ENCODE measurements at places on chromosomes 2 and 18.

- DNase-seq: no peak
These were observed 89.0 kb downstream of the ZNF532 start for GRCh38 chr18:58953627-58954026.

DNA sequence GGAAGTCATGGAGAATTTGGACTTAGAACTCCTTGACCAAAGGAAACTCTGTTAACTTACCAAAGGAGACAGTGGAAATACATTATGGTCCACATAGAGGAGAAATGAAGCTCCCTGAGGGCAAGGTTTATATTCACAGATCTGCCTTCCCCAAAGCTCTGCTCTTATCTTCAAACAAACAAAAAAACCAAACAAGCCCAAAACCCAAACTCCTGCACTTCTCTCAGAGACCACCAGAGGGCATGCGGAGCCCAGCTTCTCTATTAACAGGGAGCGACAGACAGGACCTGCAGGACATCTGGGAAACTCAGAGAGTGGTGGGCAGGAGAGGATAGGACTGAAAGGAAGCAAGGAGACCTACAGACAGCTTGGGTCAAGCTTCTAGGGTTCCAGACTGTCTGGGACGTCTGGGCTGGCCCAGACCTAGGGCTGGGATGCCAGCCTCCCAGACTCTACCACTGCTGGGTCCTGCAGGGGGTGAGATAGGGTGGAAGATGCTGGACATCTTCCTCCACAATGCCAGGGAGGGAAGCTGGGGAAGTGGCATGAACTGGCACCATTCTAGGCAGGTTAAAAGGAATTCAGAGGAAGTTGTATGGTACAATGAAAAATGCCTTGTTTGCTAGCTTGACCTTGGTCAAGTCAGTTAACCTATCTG, 4.0 kb upstream of the WNT10A start:
- DNase-seq: peak; percentile 42

- peak; percentile 38 for DNase-seq
These were observed 190.8 kb downstream of the TMEM247 start for GRCh38 chr2:46669996-46670793.

DNA sequence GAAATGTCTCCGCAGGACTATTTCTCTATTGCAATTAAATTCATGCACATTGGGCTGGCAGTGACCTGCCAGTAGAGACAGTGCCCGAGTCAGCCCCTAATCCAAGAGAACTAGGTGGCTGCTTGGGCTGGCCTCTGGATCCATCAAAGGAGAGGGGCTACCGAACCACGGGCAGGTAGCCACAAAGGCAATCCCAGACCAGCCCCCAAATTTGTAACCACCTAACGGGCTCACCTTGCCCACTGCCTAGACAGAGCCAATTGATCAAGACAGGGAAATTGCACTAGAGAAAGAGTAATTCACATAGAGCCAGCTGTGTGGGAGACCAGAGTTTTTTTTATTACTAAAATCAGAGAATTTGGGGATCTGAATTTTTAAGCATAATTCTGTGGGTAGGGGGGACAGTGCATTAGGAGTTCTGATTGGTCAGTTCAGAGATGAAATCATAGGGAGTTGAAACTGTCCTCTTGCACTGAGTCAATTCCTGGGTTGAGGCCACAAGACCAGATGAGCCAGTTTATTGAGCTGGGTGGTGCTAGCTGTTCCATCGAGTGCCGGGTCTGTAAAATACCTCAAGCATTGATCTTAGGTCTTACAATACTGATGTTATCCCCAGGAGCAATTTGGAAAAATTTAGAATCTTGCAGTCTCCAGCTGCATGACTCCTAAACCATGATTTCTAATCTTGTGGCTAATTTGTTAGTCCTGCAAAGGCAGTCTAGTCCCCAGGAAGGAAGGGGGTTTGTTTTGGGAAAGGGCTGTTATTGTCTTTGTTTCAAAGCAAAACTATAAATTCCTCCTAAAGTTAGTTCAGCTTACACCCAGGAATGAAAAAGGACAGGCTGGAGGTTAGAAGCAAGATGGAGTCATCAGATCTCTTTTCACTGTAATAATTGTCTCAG, 260.4 kb upstream of the SP5 start:
- no peak for DNase-seq

GRCh38 chr2:149329489-149330126, 779 bp upstream of the LYPD6 start:
- DNase-seq: peak; percentile 51

DNA sequence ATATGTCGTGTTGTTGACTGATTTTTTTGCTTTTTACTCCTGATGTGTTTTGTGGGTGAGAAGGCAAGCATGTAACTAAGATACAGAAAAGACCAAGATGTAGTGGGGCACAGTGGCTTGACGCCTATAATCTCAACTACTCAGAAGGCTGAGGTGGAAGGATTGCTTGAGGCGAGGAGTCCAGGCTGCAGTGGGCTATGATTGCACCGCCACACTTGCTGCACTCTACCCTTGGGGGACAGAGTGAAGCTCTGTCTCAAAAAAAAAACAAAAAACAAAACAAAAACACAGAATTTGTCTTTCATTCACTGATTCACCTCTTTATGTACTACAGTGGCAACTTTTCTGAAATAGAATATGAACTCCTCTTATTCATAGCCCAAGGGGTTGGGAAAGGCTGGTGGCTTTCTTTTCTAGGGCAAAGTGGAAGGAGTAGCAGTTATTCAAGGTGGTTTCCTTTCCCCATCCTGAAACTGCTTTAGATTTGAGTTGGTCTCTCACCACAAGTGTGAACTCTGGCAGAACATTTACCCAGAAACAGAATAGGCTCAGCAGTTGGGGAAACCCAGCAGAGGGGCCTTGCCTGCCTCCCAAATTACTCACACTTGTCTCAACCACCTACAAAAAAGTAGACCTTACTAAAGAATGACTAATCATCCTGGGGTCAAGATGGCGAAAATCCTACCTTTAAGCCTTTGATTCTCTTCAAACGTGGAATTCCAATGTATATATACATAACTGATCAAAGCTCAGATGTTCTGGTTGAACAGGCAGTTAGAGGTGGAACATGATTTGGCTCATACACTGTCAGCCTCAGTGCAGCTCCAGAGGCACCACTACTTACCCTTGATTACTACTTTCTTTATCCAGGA, 6.5 kb downstream of the TANK start:
- no peak for DNase-seq

GRCh38 chr18:49784427-49785185, 28.7 kb downstream of the ACAA2 start:
- DNase-seq: no peak

DNA sequence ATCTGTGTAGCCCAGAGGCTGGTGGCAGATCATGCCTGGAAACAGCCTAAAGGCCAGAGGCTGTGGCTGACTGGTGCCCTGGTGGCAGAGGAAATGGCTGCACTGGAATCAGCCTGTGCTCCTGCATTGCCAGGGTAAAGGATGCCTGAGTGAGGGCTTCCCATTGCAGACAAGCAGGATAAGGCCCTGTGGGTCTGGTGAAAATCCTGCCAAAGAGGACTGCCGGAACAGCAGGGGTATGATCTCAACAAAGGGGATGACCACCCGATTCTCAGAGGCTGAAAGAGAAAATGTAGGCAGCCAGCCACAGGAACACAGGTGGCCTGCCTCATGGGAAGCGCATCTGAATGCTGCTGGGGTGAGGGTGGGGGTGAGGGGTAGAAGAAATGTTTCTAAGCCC, 48.2 kb downstream of the FBXO48 start:
- DNase-seq: no peak

- DNase-seq: no peak
These were observed 22.4 kb upstream of the SLC25A52 start for GRCh38 chr18:31783059-31783458.

GRCh38 chr2:216536734-216537210, 38.1 kb downstream of the RPL37A start:
- no peak for DNase-seq

DNA sequence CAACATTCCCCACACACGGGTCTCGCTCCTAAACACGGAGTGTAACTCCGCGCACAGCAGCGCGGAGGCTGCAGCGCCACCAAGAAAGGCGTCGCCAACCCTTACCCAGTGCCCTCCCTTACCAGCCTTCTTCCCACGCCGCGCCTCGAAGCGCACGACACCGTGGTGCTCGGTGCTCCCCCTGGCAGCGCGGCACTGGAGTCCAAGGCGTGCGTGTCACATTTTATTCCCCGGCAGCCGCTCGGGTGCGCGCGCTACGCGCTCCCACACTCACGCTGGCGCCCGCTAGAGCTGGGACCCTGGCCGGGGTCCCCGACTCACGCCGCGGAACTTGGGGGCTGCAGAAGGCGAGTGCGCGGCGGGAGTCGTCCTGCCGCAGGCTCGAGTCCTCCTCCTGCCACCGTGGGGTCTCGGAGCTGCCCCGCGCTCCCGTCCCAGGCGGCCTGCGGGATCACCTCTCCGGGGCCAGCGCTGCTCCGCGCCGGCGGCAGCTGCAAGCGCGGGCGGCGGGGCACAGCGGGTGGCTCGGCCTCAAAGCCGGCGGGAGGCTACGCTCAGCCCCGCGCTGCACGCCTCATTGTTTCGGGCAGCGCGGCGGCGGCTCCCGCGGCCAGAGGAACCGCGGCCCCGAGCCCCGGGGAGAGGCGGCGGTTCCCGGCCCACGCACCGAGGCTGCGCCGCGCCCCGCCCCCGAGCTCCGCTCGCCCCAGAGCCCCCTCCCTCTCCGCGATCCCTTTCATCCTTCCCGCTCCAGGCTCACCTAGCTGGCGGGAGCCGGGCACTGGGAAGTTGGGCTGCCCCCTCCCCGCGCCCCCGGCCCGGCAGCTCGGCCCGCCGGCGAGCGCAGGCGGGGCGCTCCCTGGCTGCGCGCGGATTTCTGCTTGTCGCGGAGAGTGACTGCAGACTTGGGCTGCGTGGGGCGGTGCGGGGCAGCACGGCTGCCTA, at the start of gene ST6GAL2:
TSS of gene ST6GAL2 (minus strand) at position 197 of the 945 bp plus-strand sequence. CDS start 42,190 bp downstream, outside the sequence.
- no peak for DNase-seq

DNA sequence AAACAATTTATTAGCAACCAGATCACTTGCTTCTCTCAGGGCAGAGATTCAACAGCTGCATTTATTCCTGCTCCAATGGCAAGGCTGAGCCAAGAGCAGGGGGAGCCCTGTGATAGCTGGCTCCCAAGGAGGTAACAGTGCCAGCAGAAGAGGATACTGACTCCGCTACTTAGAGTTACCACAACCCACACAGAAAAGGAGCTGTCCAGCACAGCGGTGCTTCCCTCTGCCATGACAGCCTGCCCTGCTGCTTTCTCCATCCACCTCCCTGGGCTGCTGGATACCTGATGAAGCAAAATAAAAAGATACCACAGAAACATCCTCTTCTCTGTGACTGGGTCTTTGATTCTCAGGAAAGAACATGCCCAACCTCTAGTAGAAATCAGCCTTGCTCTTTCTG, 467.2 kb downstream of the LRRTM4 start:
- no peak for DNase-seq

DNA sequence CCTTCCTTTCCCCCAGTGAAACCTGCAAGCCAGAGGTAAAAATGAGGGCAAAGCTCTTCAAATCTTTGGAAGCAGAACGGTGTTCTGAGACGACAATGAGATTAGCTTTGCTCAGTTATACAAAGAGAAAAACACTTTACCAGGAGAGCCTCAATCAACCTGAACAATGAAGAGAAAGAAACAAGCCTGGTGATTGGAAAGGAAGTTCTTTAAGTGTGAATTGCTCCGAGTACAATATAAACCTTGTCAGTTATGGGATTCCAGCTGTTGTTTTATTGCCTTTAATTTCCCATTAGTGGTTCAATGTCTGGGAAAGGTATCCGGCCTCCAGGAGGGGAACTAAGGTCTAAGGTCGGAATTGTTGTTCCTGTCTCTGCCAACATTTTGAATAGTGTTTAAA, 901.6 kb downstream of the EPHA4 start:
- no peak for DNase-seq

- DNase-seq: no peak
These were observed 236.3 kb upstream of the SLC14A2 start for GRCh38 chr18:45378933-45379332.

DNA sequence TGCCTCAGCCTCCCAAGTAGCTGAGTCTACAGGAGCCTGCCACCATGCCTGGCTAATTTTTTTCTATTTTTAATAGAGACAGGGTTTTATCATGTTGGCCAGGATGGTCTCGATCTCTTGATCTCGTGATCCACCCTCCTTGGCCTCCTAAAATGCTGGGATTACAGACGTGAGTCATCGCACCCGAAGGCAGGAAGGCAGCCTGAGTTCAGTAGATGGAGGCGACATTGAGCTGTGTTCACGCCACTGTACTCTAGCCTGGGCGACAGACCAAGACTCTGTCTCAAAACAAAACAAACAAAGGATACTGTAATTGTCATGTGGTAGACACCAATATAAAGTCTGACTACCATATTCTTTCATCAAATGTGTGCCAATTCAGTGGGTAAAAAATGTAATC, 500.9 kb upstream of the DSEL start:
- DNase-seq: no peak

DNA sequence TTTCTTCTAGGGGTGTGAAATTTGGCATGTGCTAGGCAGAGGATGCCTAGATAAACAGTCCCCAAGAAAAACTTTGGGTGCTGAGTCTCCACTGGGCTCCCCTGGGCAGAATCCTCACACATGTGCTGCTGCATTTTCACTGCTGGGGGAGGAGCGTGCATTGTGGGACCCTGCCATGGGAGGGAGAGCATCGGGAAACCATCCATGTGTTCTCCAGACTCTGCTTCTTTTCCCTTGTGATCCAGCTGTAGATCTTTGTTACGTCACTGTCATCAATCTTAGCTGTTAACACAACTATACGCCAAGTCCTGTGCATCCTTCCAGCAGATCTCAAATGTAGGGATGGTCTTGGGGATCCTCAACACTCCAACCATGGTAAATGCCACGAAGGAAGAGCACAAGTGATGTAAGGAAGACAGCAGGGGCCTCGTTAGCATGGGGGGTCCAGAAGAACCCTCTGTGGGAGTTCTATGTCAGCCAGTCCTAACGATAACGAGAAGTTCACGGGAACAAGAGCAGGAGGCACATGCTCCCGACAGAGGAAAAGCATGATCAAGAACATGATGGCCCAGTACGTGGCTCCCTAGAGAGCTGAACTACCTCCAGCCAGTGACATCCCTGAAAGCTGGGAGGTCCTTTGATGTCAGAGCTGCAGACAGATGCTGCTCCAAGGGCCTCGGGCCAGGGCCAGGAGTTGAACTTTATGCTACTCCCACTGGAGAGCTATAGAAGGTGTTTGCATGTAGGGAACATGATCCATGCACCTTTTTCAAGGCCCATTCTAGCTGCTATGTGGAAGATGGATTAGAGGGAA, 41.1 kb upstream of the NPAS2 start:
- no peak for DNase-seq

- DNase-seq: peak; percentile 10
These were observed 36.5 kb downstream of the SEMA4F start for GRCh38 chr2:74690571-74690970.

DNA sequence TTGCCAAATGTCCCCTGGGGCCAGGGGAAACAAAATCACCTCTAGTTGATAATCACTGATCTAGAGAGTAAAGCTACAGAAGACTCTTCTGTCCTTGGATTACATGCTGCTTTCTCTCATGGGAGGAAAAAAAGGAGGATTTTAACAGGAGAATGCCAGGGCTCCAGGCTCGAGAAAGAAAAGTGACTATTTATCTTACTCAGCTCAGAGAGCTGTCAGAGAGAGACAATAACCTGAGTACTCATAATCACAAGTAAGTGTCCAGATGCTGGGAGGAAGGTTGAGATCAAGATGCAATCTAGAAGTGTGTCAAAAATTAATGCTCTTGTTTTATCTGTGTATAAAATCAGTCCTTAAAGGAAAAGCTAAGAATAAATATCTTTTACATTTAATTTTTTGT, 133.3 kb downstream of the PTRHD1 start:
- DNase-seq: no peak

Measured in HS-5 (cell line).